ENCODE measurements at places on chromosomes 7 and 10. TPM values are rescaled to one million over a fixed set of nuclear protein-coding genes. Genes with fewer than 3 reads are reported as not detected.
A peak's percentile ranks its signal among the peaks of the same experiment; 100 is the strongest.

DNA sequence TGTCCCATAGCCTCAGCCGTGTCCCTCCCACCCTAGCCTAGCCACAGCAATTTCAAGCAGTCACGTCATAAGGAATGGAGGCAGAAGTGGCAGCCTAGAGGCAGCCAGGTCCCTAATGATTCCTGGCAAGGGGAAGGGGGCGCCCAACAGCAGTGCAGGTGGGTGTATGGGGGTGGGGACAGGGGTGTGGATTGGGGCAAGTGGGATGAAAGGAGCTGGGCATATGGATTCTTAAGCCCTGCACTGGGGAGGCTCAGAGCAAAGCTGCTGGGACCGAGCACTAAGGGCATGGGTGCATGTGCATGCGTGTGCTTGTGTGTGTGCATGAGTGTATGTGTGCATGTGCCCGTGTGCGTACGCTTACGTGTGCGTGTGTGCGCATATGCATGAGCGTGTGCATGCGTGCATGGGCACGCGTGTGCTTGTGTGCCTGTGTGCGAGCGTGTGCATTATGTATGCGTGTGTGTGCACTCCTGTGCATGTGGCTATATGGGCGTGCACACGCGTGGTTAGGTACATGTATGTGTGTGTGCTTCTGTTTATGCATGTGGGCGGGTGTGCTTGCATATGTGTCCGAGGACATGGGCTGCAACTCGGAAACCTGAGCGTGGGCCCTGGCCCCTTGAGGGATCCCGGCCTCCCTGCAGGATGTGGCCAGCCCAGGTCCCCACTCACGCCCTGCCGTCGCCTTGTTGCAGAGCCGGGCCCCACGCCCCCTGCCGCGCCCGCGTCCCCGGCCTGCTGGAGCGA lies 34.1 kb downstream of the SH2B2 start:
- DNase-seq = no peak

The MYO1G gene
- total RNA-seq = 0.11 TPM

The NODAL gene
- total RNA-seq = not detected

DNA sequence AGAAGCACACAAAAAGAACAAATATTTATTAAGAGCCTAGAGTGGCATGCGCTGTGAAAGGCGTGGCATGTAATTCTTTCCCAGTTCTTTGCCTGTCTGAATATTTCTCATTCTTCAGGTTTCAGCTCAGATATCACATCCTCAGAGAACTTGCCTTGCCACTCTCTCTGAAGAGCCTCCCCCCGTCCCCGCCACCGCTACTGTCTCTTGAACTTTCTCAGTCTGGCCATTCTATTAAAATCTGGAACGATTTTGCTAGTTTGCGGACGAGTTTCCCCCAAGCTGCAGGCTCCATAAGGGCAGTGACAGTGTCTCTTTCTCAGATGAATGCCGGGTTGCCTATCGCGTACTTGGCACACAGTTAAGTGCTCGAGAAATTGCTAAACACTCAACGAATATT lies 787 bp upstream of the PLEKHA1 start:
- DNase-seq = no peak

The RAB19 gene
- total RNA-seq = 0.33 TPM

- DNase-seq = no peak
Observed at GRCh38 chr10:98266647-98267046, 1.3 kb downstream of the LOXL4 start.

GRCh38 chr7:26293569-26294308 lies 2.1 kb downstream of the SNX10 start:
- no peak for DNase-seq

DNA sequence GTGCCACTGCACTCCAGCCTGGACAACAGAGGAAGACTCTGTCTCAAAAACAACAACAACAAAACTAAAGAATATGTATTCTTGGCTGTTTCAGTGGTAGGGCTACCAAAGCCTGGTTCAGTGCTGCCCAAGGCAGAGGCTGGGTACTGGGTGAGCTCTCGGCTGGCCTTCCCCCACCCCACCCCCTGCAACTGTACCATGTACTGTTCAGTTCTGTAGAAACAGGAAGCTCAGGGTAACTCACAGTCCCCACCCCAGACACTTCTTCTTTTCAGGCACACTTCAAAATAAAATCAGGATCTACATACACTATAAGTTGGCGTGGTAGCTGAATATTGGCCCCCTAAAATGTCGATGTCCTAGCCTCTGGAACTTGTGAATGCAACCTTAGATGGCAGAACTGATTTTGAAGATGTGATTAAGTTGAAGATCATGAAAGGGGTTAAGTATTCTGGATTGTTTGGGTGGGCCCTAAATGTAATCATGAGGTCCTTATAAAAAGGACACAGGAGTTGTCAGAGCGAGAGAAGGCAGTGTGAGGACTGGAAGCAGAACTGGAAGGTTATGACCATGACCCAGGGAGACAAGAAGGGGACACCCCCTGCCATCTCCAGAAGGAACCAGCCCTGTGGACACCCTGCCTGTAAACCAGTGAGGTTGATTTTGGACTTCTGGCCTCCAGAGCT lies 31.2 kb downstream of the TBXAS1 start:
- no peak for DNase-seq

DNA sequence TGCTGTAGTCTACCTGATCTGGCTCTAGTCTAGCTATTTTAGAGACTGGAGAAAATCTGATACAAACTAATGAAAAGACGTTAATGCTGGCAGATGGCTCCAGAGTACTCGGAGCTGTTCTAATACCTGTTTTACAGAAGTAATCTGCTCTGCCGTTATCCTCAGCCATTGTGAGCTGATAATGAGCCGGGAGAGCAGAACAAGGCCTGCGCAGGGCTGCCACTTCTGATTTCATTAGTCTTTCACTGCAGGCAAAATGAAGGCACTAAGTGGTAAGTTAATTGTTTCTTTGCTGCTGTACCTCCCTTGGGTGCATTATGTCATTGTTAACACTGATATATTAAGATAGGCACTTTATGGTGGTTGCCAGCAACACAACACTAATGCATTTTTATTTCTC lies 456.4 kb upstream of the PFKP start:
- no peak for DNase-seq

The FANK1 gene
- total RNA-seq = 1.4 TPM

GRCh38 chr7:20206104-20206896 lies 10.9 kb downstream of the MACC1 start:
- no peak for DNase-seq

GRCh38 chr7:102991077-102991539 lies 78.3 kb downstream of the LRRC17 start:
- DNase-seq = no peak

DNA sequence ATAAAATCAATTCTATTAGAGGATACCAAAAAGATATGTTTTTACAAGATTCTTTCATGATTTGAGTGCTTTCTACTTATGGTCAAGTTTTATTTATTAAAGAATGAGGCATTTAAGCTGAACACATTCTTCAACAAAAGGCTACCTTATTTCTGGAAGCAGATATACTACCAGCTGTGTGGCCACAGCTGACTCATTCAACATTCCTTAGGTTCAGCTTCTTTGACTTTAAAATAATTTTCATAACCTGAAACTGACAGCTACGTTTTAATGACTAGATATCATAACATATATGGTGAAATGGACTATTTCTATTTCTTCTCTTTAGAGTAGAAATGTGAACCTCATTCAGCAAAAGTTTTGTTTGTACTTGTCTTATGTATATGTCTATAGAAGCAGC lies 414.2 kb upstream of the SEMA3C start:
- peak; percentile 5 for DNase-seq

DNA sequence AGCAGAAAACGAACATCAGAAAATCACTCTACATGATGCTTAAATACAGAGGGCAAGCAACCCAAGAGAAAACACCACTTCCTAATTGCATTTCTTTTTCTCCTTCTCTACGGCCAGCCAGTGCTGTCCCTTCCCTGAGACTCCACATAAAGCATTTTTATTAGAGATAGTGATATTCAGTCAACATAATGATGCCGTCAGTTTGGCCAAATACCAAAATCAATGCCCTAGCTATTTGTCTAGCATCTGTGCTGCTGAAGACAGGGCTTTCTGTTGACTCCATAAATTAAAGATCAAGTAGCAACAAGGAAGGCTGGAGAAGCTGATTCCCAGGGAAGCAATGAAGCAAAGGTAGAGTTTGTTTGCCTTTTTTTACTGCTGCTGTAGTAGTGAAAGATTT lies 1024.9 kb downstream of the REEP3 start:
- no peak for DNase-seq

The CAMK2B gene
- 2.7 TPM for total RNA-seq

The MUC12 gene
- total RNA-seq = not detected

DNA sequence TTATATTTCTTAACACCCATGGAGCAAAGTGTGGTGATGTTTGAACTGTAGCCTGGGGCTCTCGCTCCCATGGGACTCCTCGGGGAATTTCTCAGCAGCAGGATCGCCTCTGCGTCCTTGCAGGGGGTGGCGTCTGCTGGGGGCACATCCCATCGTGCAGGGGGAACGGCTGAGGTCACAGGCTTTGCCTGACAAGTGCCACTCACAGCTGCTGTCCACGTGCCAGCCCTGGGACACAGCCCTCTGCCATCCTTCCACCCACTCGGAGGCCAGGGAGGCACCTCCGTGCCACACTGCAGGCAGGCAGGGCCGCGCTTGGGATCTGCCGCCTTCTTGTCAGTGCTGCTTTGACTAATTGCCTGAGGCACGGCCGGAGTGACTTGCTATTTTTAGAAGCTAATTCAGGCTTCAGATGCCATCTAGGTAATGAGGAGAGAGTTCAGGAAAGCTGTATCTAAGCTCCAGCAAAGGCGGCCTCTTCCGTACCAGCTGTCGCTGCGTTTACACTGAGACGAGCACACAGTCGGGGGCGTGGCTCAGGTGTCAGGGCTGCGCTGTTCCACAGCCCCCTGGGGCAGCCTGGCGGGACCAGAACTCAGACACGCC lies 45.7 kb downstream of the PITRM1 start:
- DNase-seq = no peak

DNA sequence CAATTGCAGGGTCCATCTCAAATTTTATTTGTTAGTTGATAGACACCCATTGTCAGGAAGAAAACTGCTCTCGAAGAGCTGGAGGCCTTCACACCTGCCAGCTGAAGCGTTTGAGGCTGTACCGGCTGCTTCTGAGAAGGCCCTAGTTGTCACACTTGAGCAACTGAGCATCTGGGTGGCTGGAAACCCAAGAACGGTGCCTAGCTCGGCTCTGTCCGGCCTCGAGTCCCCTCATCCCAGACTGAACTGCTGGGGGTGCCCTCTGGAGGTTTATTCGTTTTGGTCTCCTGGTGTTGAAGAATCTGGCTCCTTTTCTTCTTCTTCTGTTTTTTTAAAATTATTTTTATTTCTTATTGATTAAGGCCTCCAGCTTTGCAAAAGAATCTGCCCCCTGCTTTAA lies 59.3 kb upstream of the EXOC6 start:
- DNase-seq = no peak

GRCh38 chr7:44733708-44734481 lies 14.8 kb upstream of the ZMIZ2 start:
- DNase-seq = no peak

The OR2A42 gene
- under 0.01 TPM for total RNA-seq

DNA sequence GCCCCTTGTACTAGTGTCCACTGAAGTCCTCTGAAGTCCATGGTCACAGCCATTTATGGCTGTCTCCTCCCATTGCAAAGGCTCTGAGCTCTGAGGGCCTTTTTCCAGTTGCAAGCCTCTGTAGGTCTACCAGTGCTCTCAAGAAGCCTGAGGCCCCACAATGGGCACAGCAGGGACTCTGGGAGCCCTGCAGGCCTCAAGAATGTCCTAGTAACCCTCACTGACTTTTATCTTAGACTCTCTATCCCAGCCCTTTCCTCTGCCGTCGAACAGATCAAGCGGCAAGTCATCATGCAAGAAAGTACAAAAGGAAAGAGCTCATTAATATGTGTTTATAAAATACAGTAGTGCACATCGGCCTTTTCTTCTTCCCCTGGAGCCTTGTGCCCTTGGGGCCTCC lies 23.4 kb downstream of the VWA2 start:
- DNase-seq = no peak

- no peak for DNase-seq
Observed at GRCh38 chr7:75624134-75624832, 114.5 kb downstream of the HIP1 start.

- DNase-seq = no peak
Observed at GRCh38 chr10:106571192-106571946, 593.1 kb downstream of the SORCS1 start.

The AKR1C8 gene
- total RNA-seq = not detected

The SORCS3 gene
- not detected for total RNA-seq

DNA sequence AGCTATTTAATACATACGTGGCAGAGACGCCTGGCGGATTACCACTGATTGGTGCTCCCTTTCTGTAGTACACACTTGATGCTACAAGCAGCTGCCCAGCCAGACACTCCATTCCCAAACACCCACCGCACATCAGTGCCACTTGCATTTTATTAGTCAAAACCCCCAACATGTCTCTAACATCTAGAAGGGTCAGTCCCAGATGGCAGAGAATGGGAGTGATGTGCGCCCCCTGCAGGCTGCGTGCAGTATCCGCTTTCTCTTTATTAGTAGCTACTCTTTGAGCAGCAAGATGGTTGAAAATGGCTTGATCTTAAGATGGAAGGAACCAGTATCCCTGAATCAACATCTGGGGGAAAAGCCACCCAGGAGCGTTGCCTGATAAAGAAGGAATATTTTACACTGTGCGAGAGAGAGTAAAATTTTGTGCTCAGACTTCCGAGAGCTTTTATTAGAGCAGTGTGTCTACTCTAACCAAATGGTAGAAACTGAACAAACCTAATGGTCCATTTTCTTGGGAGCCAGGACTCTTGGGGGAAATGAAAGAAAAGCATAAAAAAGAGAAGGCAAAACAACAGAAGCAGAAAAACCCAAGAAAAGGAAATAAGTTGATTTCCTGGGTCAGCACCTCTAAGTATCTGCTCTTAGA lies 78.3 kb downstream of the ST8SIA6 start:
- no peak for DNase-seq

GRCh38 chr10:48493083-48493871 lies 111.6 kb downstream of the ARHGAP22 start:
- no peak for DNase-seq

The TLX1 gene
- 0.60 TPM for total RNA-seq

- DNase-seq = no peak
Observed at GRCh38 chr7:112887337-112887736, 97.1 kb upstream of the TMEM168 start.

DNA sequence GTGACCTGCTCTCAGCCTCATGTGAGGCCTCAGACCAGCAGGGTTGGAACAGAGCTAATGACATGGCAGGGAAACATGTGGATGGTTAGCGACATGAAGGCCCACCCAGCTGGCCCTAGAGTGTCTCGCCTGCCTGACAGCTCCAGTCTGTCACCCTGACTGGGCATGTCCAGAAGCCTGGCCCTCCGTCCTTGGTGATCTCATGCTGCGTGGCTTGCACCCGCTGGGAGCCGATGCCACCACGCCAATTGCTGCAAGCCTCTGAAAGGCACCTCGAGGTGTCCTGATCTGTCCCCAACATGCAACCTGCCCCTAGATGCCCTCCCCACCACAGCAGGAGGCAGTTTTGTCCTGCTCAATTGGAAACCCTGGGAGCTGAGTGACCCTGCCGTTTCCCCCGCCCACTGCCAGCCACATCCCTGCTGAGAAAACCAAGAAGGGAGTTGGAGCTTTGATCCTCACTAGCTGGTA lies 27.8 kb upstream of the RET start:
- no peak for DNase-seq

DNA sequence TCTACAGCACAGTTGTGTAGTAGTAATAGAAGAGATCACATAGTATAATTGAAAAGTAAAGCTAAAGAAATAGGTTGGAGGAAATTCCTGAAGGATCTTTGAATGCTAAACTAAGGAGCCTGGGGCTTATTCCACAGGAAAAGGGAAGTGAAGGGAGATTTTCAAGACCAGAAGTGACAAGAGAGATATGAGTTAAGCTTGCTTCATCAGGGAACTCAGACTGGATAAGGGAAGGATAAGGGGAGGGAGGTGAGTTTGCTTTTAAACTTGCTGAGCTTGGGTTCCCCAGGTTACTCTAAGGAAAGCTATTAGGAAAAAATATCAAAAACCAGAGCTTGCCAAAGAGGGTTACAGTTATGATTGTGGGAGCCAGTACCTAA lies 182.4 kb downstream of the RAPGEF5 start:
- no peak for DNase-seq

The BLNK gene
- not detected for total RNA-seq
